ENCODE measurements at places on chromosomes 5 and 9.

DNA sequence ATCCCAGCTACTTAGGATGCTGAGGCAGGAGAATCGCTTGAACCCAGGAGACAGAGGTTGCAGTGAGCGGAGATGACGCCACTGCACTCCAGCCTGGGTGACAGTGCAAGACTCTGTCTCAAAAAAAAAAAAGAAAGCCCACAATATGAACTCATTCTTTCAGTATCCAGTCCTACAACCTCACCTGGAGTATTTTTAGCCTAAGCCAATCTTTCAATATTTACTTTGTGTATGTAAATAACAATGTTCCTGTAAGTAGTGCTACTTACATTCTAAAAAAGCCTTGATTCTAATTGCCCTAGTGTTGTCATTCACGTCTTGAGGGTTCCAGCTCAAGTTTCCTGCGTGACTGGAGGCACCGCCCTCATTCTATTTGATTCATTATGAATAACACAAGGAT is 62.0 kb downstream of the BHMT start:
- DNase-seq, result no peak

- DNase-seq, result no peak
Measured at GRCh38 chr9:128393970-128394369, 22.8 kb downstream of the URM1 start.

GRCh38 chr9:130234340-130235260 is 31.0 kb upstream of the HMCN2 start:
- DNase-seq, result no peak

DNA sequence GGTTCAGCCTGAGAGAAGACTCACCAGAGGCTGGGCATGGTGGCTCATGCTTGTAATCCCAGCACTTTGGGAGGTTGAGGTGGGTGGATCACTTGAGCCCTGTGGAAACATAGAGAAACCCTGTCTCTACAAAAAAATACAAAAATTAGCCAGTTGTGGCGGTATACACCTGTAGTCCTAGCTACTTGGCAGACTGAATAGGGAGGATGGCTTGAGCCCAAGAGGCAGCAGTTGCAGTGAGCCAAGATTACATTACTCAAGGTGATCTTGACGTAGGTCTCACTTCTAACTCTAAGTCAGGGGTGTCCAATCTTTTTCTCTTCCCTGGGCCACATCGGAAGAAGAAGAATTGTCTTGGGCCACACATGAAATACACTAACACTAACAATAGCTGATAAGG is 16.2 kb upstream of the ATP6V1G1 start:
- DNase-seq, result no peak

GRCh38 chr5:173591056-173591514 is 25.4 kb downstream of the BOD1 start:
- no peak for DNase-seq

DNA sequence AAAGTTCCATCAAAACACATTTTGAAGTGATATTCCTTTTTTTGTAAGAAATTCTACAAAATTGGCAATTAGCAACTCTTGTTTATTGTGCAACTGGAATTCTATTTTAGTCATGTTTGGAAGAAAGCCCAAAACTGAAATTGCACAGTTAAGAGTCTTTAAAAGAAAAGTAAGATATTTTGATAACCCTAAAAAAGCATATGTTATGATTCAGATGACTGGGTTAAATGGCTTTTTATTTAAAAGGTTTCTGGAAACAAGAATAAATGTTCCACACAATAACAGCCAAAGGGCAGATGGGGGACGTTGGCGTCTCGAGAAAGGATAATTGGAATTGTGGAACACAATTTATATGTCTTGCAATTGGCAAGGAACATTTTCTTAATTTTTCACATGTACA is 275.2 kb downstream of the CDH9 start:
- no peak for DNase-seq

GRCh38 chr5:92923885-92924284 is 657.1 kb downstream of the NR2F1-AS1 start:
- no peak for DNase-seq

DNA sequence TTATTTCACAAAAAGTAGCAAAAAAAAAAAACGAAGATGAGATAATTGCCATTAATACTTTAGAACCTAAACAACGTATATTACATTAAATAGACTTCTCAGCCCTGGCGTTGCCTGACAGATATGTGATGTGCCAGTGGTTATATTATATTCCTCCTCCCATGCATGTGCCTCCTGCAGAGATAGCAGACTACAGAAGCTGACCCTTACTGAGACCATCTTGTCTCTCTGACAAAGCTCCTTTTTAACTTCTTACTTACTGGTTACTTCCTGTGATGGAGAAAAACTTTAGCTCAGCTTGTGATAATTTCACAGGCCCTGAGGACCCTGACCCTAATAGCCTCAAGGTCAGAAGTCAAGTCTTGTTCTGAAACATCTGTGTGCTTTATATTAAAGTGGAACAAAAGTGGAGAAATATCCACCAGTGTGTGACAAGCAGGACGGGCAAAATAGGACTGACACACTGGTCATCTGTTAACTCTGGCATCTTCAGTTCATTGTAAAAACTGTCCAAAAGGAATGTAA is 80.6 kb upstream of the POU5F2 start:
- DNase-seq, result no peak
